ENCODE measurements at places on chromosomes 7 and 10. TPM values are rescaled to one million over a fixed set of nuclear protein-coding genes. Genes with fewer than 3 reads are reported as not detected.

THNSL1 gene
- polyA plus RNA-seq: 16.8 TPM

DNA sequence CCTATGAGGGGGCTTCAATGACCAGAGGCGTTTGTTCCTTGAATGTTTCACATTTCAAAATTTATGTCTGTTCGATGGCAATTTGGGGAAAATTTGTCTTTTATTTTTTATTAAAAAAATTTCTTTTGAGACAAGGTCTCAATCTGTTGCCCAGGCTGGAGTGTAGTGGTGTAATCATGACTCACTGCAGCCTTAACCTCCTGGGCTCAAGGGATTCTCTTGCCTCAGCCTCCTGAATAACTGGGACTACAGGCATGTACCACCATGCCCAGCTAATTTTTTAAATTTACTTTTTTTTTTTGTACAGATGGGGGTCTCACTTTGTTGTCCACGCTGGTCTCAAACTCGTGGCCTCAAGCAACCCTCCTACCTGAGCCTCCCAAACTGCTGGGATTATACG is 39.7 kb downstream of the OTUD1 start:
- DNase-seq: no peak

CPED1 gene
- 44.4 TPM for polyA plus RNA-seq

DNA sequence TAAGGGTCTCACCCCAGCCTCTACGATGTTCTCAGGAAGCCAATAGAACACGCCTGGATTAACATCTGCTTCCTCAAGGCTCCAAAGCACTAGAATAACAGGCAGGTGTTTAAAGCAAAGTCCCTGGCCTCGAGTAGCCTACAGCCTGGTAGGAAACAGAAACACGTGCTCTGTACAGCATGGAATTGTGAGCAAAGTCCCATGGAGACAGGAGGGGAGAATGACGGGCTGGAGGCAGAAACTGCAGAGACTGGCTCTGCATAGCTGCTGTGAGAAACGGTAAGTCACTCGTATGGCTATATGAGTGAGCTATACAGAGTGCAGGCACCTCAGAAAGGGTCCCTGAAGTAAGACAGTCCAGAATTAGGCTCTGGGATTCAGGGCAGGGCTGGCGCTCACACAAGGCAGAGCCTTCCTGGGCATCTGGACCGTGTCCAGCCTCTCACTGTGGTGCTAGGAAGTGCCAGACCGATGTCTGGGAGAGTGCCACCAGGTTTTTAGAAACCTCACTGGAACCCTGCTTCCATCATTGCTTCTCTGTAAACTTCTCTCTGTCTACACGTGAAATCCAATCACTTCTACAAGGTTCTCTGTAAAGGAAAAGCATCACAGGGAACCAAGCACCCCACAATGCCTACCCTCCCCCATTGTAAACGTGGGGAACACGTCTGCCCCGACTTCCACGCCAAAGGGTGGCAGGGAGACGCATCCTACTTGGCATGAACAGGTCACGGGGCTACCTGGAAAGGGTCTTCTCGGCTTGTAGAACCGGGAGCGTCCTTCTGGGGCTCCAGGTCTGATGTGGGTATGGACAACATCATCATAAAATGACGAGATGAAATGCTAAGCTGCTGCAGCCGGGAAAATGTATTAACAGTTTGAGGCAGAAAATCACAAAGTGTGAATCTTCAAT is 38.8 kb upstream of the SHH start:
- DNase-seq: no peak

Measured in left renal cortex interstitium (tissue), 4 donors.